HepG2 (cell line): ENCODE measurements at places on chromosomes 1 and 21. TPM values are rescaled to one million over a fixed set of nuclear protein-coding genes. Genes with fewer than 3 reads are reported as not detected.

DNA sequence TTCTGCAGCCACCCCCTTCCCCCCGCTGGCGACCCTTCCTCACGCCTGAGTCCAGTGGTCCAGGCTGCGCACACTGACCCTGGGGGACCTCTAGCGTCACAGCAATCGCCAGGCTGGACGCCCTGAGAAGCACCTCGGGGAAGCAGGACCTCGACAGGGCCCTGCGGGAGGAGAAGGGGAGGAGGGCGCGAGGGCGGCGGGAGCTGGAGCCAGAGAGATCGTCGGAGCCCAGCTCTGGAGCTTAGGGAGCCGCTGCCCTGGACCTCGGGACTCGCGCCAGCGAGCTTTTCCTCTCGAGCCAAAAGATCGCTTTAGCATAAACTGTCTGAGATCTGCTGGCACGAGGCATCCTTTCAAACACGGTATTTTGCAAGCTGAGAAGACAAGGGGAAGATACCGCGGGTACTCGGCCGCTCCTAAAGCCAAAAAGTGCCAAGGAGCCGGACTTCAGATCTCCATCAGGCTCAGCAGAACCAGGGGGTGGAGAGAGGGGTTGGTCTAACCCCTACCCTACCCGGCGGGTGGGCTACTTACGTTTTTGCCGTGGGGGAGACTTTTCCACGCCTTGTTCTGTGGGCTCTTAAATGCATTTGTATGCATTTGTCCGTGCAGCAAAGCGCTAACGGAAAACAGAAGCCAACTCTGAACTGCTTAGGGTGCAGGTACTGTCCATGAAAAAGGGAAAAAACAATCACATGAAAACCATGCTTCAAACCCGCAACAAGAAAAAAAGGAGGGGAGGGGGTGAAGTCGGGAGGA is 586 bp downstream of the COL24A1 start:
- no peak for DNase-seq

LRRC7 gene
- not detected in 2 replicates for polyA plus RNA-seq

DNA sequence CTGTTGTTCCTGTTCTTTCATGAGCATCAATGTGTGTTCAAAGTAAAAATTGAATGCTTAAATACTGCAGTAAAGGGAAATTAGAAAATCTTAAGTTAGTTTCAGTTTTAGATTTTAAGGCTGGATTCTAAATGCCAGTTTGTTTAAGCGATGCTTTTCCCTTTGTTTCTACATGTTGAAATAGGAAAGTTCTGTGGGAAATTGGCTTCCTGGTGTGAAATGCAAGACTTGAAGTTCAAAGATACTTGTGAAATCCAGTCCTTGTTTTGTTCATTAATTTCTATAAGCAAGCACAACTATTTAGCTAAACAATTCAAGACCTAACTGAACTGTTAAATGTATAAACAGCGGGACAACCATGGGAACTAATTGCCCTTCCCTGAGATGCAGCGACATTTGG is 149.1 kb downstream of the LYPLAL1 start:
- no peak for DNase-seq

- DNase-seq = peak; percentile 21
Measured at GRCh38 chr21:17492415-17493168, 20.3 kb upstream of the CXADR start.

DNA sequence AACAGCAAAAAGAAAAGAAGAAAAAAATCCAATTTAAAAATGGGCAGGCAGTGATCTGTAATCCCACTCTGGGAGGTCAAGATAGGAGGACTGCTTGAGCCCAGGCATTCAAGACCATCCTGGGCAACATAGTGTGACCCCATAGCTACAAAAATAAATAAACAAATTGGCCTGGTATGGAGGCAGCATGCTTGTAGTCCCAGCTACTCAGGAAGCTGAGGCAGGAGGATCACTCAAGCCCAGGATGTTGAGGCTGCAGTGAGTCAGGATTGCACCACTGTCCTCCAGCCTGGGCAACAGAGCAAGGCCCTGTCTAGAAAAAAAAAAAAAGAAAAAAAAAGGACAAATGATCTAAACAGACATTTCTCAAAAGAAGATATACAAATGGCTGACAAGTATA is 99.6 kb downstream of the EIF4G3 start:
- no peak for DNase-seq

GRCh38 chr1:2891923-2892448 is 90.5 kb upstream of the TTC34 start:
- no peak for DNase-seq

OR2T11 gene
- not detected in 2 replicates for polyA plus RNA-seq

- no peak for DNase-seq
Measured at GRCh38 chr1:109658533-109659042, 2.7 kb downstream of the GSTM4 start.

ATP1A4 gene
- not detected in 2 replicates for polyA plus RNA-seq

DNASE2B gene
- not detected in 2 replicates for polyA plus RNA-seq

KRTAP11-1 gene
- not detected in 2 replicates for polyA plus RNA-seq

LAMB3 gene
- 0.18 TPM in 2 replicates for polyA plus RNA-seq

DNA sequence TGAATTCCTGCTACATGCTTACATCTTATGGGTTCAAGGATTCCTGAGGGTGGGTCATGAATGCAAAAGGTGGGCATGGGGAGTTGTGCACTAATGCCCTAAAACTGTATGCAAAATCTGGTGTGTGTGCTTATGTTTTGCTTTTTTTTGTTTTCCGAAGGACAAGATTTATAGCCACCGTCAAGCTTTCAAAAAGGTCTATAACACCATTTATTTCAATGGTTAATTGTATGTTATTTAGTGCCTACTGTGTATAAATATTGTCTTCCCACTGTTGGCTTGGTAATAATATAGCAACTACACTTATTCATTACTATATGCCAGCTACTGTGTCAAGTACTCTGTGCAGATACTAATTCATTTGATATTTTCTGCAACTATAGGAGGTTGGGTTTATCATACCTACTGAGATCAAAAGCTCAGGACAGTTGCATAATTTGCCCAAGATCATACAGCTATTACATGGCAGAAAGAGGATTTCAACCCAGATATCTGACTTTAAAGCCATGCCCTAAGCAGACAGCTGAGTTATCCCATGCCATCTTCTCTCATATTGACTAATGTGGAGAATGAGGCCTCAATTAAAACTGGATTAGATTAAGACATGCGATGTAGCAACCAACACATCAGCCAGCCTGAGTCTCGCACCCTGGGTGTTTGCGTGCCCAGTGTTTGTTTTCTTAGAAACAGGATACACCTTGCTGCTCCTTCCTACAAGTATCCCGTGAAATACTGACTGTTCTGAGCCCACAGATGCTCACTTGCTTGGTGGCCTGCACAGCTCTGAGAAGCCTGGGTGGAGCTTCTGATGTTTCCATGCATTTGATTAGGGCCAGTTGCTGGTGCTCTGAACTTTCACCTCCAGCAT is 34.6 kb downstream of the GADD45A start:
- no peak for DNase-seq

DNA sequence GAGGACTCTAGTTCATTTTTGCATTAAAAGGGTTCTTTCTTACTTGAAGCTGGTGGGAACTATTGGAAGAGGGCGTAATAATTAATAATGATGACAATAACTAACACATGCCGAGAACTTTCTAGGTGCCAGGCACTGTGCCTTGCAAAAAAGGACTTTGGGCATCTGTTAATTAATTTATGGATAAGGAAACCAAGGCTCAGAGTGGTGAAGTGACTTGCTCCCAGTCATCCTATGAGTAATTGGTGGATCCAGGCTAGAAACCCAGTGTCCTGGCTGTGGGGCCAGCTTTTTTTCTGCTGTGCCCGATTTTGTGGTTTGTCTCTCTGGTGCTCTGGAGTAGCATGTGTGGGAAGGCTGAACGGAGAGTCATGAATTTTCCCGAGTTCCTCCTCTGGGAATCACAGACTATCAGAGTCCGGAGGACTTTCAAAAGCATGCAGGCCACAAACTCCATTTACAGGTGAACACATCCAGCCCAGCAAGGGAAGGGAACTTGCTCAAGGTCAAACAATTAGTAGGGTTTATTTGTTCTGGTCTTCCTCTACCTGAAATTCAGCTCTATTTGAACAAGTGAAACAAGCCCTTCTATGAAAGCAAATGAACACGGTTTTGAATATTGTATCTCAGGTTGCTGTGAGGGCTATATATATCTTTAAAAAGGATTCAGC is 23.4 kb downstream of the ROR1 start:
- DNase-seq = peak; percentile 9

PRMT2 gene
- 75.9 and 78.8 TPM in 2 replicates for polyA plus RNA-seq

GRCh38 chr1:67041841-67042503 is 12.0 kb downstream of the SLC35D1 start:
- no peak for DNase-seq

DNA sequence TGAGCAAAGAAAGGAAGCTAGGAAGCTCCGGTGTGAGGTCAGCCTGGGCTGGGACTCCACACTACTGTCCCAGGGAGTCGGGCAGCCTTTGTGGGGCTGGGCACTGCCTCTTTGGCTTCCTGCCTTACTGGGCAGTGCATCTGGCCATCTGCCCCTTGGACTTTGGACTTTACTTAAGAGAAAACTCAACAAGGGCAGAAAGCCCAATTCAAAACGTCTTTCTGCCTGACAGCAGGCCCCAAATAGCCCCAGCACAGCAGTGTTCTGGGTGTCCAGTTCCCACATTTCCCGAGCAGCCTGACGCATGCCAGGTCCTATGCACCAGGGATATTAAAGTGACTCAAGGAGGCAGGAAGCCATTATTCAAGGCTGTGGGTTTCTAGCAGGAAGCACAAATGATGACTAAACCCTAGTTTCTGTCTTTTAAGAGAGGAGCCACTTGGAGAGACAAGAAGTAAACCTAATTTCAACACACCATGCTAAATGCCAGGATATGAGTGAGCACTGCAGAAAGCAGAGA is 37.9 kb upstream of the EDEM3 start:
- peak; percentile 75 for DNase-seq

DNA sequence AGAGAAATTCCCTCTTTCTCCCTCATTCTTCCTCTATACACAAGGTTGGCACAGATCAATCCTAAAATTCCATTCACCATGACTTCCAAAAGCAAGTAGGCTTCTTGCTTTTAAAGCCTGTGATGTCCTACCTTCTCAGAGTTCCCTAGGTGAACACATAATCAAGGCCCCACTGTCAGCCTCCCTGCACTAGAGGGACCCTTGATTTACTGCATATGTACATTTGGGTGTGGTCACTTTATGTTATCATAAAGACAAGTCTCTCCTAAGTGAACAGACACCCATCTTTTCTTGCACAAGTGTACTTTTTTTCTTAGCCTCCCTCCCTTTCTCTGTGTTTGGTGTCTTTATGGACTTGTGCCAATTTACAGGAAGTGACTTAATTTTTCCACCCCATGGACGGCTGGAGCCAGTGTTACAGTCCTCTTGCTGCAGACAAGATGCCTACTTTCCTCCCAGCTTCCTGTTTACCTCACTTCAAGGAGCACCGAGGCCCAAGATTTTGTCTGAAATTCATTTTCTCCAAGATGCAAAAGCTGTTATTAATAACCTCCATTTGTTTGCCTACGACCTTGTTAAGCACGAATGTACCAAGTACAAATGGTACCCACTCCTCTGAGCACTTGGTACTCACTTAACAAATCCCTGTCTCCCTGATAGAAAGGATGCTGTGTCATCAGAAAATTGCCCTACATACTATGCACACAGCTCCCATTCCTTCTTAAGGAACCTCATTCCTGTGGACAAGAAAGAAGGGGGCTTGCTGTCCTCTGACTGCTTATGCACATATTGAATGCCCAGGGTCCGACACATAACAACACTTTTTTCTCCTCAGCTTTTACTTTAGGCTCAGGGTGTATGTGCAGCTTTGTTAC is 82.8 kb upstream of the SLC44A3 start:
- no peak for DNase-seq

- peak; percentile 53 for DNase-seq
Measured at GRCh38 chr1:113438505-113439276, 48.4 kb downstream of the MAGI3 start.

DNA sequence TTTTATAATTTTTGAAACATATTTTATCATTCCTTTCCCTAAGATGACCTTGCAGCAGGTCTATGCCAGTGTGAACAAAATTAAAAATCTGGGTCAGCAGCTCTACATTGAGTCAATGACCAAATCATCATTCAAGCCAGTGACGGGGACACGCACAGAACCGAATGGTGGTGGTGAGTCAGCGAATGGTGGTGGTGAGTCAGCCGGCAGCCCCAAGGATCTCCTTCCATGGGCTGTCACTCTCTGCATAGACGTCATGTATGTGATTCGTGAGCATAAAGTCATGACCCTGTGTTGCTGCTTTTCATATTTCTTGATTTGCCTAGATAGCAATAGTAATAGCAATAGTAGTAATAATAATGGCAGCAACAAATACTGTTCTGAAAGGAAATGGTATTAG is 26.3 kb downstream of the PER3 start:
- DNase-seq = no peak

- DNase-seq = no peak
Measured at GRCh38 chr1:188660572-188660971, 1817.1 kb downstream of the BRINP3 start.

- no peak for DNase-seq
Measured at GRCh38 chr1:30882678-30883388, 25.7 kb downstream of the SDC3 start.

- no peak for DNase-seq
Measured at GRCh38 chr1:29505532-29506220, 269.4 kb downstream of the PTPRU start.

DNA sequence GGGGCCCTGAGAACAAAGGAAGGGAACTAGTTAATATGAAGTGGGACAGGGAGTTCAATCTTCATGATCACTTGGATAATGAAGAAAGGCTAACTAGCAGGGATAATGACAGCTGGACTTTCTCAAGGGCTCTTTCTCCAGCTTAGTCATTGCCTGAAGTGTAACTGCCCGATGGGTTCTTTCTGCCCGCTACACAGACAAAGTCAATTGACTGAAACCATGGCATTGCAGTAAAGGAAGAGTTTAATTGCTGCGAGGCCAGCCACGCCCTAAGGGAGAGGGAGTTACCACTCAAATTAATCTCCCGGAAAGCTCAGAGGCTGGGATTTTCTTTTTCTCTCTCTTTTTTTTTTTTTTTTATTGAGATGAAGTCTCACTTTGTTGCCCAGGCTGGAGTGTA is 16.6 kb upstream of the SLC2A5 start:
- no peak for DNase-seq

LPAR3 gene
- not detected in 2 replicates for polyA plus RNA-seq

ALX3 gene
- polyA plus RNA-seq = not detected in 2 replicates

ZBTB8B gene
- polyA plus RNA-seq = under 0.01 TPM in 1 of 2 replicates, not detected in the other

- DNase-seq = peak; percentile 86
Measured at GRCh38 chr1:176058686-176059085, 148.4 kb downstream of the COP1 start.

DNA sequence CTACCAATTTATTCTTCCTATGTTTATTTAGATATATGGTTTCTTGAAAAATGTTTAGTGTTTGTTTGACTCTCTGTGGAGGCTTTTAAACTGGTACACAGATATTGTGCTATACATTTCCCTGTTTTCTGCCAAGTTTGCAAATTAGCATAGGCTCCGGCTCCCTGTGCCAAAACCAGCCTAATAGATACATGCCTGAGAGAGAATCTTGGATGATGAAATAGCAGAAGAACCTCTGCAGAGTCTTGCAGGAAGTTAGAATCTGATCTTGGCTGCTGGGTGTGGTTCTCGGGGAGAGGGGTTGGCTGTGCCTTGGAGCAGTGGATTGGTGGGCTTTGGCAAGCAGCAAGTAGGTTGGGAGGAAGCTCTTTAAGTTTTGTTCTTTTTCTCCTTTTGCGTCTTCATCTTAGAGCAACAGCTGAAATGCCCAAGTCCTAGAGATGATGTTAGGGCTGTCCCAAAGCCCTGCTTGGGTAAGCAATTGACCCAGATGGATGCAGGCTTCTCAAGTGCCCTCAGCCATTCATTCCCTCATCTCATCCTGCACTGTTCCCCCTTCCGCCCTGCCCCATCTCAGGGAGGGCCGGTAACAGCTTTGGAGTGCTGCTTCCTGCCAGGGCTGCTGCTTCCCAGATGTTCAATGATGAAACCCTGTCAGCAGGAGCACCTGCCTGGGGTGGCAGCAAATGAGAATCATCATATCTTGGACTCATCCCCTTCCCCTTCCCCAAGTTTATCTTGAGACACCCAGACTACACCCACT is 9.3 kb downstream of the PLA2G2A start:
- no peak for DNase-seq
